Tibial nerve (tissue), 4 donors: ENCODE measurements at places on chromosomes 2 and 18. TPM values are rescaled to one million over a fixed set of nuclear protein-coding genes. Genes with fewer than 3 reads are reported as not detected.

The OSBPL6 gene
- total RNA-seq: 1.4 TPM

The HOXD9 gene
- 8.7 TPM for total RNA-seq

- DNase-seq: no peak
Measured at GRCh38 chr18:24246143-24246542, 107.3 kb downstream of the CABYR start.

DNA sequence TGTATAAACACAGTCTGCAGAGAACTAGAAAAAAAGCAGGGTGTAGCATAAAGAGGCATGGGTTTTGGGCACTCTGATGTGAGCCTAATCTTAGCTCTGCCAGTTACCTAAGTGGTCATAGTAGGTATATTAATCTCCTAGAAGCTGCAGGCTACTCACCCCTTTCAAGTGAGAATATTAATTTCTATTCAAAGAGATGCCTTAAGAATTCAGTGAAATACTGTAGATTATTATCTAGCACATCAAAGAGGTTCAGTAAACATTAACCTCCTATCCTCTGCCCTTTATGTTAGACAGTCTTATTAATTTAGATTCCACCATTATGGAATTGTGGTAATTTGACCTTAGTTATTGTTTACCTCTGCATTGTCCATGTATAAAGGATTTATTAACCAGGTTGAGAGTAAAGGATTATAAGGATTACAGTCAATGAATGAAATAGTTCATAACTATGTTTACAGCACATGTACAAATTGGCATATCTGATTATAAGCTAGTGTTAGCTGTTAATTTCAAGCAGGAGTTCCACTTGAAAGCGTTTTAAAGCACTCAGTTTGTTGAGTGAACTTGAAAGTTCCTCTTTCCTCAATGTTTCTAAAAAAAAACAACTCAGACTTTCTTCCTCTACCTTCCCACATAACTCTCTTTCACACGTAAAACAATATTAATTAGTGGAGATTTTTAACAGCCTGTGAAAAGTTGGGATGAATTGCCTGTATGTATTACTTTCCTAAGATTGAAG is 150.6 kb upstream of the EPC2 start:
- no peak for DNase-seq

GRCh38 chr2:37800176-37800858 is 124.8 kb upstream of the RMDN2 start:
- no peak for DNase-seq

DNA sequence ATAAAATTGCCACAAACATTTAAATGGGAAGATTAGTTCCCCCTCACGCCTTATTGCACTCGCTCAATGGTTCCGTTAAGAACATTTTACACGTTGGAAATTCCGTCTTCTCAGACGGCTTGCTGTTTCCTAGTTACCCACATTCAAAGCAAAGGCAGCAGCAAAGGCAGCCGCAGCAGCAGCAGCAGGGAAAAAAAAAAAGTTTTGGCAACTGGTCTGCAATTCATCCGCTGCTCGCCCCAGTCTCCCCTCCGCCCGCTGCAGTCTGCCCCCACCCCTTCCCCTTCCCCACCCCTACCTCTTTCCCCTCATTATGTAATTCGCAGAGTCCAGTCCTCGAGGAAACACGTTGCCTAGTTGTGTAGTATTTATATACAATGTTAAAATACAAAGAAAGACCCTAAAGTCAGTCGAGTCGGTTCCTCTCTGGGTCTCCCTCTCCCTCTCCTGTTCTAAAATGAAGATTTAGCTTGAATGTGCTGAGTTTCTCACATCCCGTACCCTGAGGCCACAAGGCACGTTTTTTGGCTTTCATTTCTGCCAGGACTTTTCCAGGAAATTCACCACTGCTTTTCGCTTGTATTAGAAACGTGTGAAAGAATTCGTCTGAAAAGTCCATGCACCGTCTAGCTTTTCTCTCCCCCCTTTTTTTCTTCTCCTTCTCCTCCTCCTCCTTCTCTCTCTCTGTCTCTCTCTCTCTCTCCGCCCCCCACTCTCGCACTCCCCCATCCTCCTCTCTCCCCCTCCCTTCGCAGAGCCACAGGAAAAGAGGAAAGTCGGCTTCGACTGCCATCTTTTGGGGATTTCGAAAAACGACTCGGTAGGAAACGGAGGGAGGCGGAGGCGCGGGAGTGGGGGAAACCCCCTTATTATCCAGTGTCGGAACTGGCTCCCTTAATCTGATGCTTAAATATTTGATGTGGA is 140.0 kb downstream of the MEIS1 start:
- DNase-seq: peak; percentile 56

GRCh38 chr2:152825834-152826233 is 107.4 kb downstream of the ARL6IP6 start:
- DNase-seq: no peak

The PID1 gene
- total RNA-seq: 48.6 TPM

- DNase-seq: no peak
Measured at GRCh38 chr2:131419441-131419840, 55.5 kb upstream of the RAB6D start.

The NCKAP5 gene
- 6.1 TPM for total RNA-seq

GRCh38 chr18:55795101-55795669 is 207.2 kb upstream of the TCF4 start:
- no peak for DNase-seq
